ENCODE measurements at places on chromosomes 2 and 18.

DNA sequence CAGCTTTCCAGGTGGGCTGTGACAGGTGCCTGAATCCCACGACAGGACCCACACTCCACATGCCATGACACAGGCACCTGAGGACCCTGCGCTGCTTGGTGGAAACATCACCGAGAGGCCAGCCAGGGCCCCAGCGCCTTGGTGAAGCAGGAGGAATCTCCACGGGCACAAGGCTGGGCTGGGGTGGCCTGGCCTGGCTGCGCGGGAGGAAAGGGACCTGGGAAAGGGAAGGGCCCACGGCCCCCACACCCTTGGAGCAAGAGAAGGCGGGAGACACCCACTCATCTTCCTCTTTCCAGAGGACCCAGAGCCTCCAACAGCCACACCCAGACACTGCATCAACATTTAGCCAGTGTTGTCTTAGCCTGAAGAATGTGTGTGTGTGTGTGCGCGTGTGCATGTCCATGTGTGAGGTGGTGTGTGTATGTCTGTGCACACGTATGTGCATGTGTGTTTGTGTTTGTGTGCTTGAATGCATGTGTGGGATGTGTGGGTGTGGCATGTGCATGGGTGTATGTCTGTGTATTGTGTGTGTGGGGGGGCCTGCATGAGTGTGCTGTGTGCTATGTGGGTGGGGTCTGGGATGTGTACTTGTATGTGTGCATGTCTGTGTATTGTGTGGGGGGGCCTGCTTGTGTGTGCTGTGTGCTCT is 6.3 kb upstream of the OTOS start:
- DNase-seq: no peak

GRCh38 chr18:63858456-63858855 is 29.0 kb upstream of the SERPINB2 start:
- DNase-seq: no peak

GRCh38 chr2:73290049-73290839 is 3.1 kb downstream of the EGR4 start:
- DNase-seq: peak; percentile 70

DNA sequence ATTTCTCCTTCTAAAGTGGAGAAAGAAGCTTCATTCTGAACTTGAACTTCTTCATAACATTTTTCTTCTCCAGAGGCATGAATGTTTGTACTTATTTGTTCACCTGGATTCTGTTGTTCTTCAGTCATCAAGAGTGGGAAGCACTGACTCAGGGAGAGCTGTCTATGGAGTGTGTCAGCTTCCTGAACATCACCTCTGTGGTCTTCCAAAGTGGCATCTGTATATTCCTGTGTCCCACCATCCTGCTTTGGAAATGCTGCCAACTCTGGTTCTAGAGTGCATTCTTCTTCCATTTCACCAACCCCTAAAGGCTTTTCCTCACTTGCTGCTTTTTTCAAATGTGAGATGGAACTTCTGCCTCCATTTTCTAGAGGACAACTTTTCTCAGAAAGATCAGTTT is 59.5 kb downstream of the TTN start:
- no peak for DNase-seq

DNA sequence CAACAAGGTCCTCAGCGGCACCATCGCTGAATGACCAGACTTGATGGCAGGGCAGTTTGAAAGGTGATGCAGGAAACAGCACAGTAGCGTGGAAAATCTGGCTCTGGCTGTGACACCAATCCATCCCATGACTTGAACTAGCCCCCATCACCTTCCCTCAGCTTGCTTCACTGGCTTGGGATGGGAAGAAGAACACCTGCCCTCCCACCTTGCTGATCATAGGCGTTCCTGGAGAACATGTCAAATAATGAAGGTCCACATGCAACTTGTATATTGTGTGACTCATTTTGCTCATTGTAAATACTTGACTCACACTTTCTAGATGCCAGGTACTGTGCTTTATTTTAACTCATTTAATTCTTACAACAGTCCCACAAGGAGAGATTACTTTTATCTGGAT is 292.4 kb upstream of the SPRED2 start:
- DNase-seq: no peak

DNA sequence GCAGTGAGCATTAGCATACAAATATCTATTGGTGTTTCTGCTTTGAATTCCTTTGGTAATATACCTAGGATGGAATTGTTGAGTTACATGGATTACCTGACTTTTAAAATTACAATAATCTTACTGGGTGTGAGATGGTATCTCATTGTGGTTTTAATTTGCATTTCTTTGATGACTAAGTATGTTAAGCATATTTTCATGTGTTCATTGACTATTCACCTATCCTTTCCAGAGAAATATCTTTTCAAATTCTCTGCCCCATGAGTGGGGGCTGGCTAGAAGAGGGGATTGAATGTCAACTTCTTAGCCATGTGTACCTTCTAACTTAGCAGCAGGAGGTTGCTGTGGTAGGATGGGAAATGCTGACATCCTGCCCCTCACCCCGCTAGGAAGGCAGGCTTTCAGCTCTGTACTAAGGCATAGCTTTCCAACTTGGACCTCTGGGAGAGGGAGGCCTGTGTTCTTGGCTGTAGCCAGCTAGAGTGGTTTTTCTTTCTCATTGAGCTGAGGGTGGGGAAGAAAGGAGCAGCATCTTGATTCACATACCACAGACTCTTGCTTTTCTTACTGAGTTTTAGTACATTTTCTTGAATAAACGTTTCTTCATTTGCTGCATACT is 63.3 kb upstream of the TTC27 start:
- DNase-seq: no peak

GRCh38 chr18:44393406-44393805 is 287.3 kb upstream of the SETBP1 start:
- DNase-seq: no peak

DNA sequence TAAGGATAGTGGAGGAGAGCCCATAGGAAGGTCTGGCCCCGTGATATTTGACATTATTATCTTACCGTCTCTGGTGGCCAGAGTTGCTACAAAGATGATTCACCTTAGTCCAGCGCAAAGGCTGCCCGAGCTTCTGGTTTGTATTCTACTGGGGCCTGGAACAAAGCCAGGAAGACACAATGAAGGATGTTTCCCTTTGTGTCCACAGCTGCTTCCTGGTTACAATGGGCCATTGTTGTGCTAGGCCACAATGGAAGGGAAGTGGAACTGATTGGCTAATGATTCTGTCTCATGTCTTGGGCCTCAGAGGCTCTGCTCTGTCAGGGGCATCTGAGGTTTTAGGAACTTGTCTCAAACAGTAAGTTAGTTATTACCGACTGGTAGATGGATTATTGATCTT is 132.2 kb downstream of the TDRD15 start:
- DNase-seq: no peak

- no peak for DNase-seq
Measured at GRCh38 chr2:6648596-6649247, 217.0 kb downstream of the CMPK2 start.

DNA sequence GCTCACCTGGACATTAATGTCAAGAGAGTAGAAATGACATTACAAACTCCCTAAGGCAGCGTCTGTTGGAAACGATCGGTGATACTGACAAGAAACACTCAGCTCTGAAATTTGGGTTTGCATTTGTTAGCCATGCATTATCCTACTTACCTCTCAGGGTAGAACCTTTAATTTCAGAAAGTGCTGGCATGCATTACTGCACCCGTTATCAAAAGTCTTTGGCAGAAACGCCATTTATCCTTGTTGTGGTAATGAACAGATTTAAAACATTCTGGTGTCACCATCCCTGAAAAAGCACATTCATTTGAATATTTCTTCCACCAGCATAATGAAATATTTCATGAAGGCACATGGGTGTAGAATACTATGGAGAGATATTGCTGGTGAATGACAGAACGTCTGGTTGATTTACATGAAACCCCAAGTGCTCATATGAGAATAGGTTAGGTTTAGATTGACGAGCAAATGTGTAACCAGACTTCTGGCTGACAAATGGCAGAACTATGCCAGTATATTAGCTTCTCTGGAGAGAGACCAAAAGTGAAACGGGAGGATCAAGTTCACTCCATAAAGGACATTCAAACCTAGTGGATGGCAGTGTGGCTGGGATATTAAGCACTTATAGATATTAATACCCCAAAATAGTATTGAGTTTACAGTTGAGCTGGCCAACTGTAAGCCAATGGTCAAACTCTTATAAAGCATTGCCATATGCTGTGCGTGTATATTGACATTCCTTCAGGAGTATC is 53.5 kb upstream of the ITGB6 start:
- DNase-seq: no peak

DNA sequence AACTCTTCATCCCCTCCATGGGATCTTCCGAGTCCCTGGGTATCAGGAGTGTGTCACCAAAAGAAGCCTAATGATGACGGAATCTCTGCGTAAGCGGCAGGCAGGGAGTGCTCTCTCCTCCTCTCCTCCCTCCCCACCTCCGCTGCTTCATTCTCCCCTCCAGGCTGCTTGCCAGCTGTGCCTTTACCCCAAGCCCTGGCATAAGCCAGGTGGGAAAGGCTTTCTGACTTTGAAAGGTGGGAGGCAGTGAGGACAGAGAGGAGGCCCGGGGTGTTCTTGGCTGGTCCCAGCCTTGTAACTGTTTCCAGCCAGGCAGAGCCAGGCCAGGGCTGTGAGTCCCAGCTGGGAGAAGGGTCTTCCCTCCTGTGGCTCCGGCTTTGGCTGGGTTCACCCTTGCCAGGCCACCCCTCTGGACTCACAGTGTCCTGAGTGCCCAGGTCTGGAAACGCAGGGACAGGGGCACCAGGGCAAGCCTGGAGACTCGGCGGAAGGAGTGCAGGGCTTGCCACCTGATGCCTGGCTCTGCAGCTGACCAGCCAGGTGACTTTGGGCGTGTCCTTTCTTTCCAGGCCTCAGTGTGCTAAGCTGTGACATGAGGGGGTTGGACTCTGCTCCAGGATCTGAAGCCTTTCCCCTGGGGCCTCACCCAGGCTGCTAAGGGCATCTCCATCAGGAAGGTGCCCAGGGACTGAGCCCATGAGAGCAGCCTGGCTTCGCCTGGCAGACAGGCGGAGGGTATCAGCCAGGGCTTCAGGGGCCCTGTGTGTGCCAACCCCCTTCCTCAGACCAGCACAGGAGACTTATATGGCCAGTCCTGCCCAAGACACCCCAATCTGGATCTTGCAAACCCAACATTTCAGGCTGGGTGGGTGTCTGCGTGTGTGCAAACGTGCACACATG is 32.7 kb upstream of the HPCAL1 start:
- no peak for DNase-seq

DNA sequence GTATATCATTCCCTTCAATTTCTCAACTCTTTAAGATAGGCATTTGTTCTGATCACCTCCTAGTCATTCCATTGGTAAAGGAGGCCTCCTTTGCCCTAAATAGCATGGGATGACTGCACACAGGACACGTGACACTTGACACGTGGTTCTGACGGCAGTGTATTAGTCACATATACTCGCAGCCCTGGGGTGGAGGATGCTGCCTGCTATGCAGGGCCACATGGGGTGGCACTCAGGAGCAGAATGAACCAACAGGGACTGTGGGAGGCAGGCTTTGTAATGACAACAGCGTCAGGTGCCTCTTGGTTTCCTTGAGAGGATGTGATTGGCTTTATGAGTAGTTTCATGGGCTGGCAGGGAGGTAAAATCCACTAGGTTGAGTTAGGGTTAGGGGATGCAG is 9.3 kb upstream of the KCNS3 start:
- DNase-seq: no peak

DNA sequence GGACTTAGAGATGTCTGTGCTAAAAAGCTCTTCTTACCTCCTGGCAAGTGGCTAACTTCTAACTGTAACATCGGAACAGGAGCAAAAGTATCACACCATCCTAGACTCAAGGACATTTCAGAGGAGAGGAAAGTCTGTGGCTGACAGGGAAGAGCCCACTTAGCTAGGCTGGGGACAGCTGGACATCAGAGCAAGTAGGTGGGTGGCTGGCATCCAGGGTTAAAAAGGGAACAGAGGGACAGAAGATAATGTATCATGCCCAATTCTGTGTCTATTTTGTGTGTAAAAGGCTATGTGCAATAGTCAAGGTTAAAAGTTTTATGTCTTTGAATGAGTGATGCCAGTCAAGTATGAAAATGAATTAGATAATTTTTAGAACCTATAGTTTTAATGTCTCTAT is 216.4 kb downstream of the GCA start:
- DNase-seq: no peak

- peak; percentile 30 for DNase-seq
Measured at GRCh38 chr2:80255918-80256781, 48.4 kb downstream of the LRRTM1 start.

- no peak for DNase-seq
Measured at GRCh38 chr2:136008205-136008865, 22.9 kb upstream of the DARS1 start.

DNA sequence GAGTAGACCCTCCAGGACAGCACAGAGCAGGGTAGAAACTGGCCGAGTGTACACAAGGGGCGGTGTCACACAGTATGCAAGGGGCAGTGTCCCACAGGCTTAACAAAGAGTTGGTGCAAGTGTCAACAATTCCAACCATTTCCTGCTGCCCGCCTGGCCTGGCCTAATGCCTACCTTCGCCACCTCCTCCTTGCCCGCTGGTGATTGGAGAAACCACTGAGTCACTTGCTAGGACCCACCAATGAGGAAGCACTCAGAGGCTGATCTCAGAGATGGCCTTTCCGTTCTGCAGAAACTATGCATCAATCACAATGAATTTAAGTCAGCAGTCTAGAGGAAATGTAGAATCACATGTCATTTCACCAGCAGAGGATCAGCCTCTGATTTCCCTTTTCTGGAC is 263.3 kb upstream of the PKDCC start:
- DNase-seq: no peak

DNA sequence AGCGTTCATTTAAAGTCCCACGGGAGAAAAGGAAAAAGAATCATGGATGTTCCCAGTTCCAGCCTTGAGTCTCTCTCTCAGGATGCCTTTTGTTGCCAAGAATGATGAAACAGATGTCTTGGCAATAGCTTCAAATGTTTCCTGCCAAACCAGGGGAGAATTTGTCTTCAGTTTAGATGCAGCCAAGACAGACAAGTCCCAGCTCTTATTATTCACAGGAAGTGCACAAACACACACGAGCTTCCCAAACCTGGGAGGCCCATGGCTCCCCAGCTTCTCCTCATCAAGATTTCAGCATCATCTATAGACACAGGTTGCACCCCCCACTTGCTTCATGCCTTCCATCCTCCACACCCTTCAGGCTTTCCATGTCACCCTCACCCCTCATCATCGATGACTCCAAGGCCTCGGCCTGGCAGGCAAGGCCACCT is 45.9 kb downstream of the HS1BP3 start:
- DNase-seq: no peak

- DNase-seq: no peak
Measured at GRCh38 chr2:42132191-42132965, 36.8 kb upstream of the EML4 start.

DNA sequence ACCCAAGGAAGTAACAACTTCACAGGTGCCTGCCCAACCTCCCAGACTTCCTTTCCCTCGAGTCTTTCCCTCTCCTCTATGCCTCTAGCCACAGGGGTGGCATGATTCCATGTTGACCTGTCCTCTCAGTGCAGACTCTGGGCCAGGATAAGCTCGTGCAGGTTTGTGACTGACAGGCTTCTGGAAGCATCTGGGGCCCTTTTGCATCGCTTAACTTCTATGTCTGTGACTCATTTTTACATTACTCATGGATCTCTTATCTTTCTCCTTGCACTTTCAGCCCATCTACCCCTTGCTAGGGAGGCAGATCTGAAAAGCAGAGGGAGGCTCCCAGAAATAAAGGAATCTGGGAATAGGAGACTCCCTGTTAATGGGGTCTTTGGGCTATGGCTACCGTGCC is 98.5 kb upstream of the RIOK3 start:
- no peak for DNase-seq

- no peak for DNase-seq
Measured at GRCh38 chr2:100119235-100119634, 23.2 kb downstream of the AFF3 start.
